ENCODE measurements at places on chromosomes 6 and 20.

- no peak for DNase-seq
Measured at GRCh38 chr6:142489722-142490610, 188.2 kb downstream of the ADGRG6 start.

DNA sequence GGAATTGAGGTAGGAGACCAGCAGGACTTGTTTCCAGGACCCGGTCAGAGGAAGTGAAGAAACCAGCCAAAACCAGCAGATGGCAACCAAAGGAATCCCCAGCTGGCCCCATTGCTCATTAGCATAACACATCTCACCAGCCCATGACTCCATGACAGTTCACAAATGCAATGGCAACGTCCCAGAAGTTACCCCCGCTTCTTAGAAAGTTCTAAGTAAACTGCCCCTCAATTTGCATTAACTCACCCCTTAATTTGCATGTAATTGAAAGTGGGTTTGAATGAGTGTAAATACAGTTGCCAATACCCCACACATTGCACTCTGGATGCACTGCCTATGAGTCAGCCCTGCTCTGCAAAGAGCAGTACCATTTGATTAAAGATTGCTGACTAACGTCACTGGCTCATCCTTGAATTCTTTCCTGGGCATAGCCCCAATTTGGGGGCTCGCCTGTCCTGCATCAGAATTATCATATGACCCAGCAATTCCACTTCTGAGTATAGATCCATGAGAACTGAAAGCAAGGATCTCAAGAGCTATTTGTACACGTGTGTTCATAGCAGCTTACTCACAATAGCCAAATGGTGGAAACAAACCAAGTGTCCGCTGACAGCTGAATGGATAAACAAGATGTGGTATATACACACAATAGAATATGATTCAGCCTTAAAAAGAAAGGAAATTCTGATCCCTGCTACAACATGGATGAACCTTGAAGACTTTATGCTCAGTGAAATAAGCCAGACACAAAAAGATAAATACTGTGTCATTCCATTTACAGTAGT is 36.4 kb downstream of the MYLK4 start:
- DNase-seq, result no peak

GRCh38 chr6:129542705-129543104 is 167.3 kb downstream of the ARHGAP18 start:
- DNase-seq, result no peak

- DNase-seq, result no peak
Measured at GRCh38 chr20:10469599-10469998, 34.5 kb downstream of the SLX4IP start.

DNA sequence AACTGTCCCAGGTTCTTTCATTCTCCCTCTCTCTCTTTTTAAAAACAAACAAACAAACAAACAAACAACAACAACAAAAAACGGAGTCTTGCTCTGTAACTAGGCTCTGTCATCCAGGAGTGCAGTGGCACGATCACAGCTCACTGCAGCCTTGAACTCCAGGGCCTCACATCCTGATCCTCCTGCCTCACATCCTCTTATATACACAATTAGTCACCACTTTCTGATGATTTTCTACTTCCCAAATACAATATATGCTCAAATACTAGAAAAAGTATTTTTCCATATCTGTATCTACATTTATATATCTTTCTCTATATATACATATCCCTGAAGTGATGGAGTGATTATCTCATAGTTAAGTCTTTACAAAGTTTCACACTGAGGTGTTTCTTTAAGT is 170.7 kb downstream of the EPHA7 start:
- DNase-seq, result no peak

- no peak for DNase-seq
Measured at GRCh38 chr6:144335914-144336313, 50.8 kb downstream of the UTRN start.

DNA sequence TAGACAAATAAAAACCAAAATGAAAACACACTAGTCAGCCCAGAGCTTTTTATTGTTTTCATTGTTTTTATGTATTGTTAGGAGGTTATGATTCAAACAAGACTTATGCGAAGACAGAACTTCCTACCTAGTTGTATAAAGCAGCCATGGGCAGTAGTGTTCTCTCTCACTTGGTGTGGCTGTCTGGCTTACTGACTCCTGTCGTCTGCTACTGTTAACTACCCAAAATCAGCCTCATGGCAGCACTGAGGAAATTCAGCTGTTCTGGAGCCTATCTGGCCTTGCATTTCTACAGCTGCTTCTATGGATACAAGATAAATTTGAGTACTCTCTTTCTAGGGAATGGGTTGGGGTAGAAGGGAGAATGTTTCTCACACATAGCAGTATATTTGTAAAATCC is 20.4 kb downstream of the VTA1 start:
- no peak for DNase-seq

GRCh38 chr6:32558426-32559057 is 28.5 kb upstream of the HLA-DRB5 start:
- DNase-seq, result no peak

DNA sequence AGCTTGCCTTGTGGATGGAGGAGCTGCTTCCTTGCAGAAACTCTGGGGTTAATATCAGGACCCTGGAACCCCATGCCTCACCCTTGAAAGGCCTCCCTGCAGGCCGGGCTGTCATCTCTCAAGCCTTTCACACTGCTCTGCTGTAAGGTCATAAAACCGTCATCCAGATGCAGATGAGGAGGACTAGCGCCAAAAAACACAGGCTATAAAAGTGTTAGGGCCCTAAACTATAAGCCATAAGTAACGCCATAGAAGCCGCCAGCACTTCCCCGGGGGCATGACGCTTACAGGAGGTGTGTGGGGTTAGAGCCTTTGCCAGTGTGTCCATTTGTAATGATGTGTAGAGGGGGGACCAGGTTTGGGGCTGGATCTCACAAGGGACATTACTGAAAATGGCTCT is 47.6 kb downstream of the CDH4 start:
- DNase-seq, result no peak

GRCh38 chr6:134317471-134318131 is at the start of gene SGK1:
TSS of gene SGK1 (minus strand) at chr6:134318112. CDS start at chr6:134317460, 652 bp downstream.
- DNase-seq, result no peak

DNA sequence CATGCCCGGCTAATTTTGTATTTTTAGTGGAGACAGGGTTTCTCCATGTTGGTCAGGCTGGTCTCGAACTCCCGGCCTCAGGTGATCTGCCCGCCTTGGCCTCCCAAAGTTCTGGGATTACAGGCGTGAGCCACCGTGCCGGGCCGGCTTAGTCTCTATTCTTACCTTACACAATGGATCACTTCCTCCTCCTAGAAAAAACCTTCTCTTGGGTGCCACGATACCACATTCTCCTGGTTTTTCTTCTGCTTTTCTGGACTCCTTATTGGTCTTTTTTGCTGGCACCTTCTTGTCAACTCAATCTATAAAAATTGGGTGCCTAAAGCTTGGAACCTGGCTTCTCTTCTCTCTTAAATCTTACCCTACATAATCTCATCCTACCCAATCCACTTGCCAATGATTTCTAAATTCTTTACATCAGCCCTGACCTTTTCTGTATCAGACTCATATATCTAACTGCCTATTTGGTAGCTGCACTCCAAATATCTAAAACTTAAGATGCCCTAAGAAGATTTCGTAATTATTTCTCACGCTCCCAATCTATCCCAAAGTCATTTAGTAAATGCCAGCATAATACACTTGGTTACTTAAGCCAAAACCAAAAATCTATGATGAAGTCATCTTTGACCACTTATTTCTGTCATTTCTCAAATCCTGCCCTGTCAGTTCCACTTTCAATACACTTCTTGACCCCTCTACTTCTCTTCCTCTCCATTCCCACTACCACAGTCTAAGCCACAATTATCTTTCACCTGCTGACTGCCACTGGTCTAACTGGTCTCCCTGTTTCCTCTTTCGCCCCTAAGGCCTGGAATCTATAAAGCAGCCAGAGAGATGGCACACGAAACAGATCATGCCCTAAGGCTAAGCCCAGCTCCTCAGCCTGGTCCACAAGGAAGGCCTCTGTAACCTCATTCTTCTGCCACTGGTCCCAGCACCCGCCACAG is 43.2 kb downstream of the ELMO2 start:
- DNase-seq, result no peak

DNA sequence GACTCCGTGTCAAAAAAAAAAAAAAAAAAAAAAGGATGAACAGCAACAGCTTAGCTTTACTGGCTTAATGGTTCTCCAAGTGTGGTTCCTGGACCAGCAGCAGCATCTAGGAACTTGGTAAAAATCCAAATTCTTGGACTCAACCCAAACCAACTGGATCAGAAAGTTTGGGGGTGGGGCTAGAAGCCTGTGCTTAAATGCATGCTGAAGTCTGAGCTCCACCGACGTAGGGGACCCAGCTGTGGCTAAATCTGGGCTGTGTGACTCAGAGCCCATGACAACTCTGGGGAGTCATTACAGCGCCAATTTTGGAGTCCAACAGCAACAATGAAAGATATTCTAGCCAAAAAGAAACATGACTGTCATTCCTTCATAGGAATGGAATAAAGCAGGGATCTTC is 13.6 kb upstream of the CHD6 start:
- DNase-seq, result no peak

DNA sequence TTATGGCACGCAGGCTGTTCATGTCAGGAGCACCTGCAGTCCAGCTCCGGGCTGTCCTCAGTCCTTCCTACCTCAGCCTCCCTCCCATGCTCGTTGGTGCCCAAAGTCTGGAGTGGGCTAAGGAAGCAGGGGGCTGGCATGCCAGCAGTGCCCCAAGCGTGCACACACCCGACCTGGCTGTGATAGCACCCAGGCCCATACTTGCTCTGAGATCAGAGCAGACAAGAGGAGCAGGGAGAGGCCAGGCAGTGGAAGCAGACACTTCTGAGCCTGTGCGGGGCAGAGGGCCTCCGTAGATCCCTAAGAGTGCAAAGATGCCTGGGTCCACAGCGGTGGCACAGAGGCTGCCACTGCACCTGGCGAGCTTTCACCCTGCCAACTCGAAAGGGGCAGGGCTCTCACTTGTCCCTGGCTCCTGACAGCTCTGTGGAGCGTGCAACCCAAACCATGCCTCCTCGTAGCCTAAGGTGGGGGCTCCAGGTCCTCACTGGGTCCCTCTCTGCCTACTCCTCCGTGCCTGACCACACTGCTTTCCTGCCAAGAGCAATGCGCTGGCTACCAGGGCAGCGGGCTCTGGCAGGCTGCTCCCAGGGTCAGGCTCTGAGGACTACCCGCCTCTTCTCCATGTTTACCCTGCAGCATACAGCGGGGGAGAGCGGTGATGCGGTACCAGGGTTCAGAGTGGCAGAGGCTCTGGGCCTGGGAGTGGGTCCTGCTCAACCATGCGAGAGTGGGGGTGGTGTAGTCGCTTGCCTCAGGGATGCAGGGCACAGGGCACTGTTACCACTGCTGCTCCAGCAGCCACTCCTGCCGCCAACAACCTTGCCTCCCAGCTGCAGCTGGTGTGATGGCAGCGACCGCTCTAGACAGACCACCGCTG is 59.5 kb downstream of the MANEA start:
- no peak for DNase-seq

GRCh38 chr20:11917663-11918062 is at the start of gene BTBD3:
TSS of gene BTBD3 (plus strand) at chr20:11917893. CDS start at chr20:11918276, 383 bp downstream.
- DNase-seq, result no peak

GRCh38 chr6:105514306-105514705 is 111.4 kb upstream of the PREP start:
- no peak for DNase-seq

GRCh38 chr6:35038076-35038475 is 103.1 kb downstream of the TCP11 start:
- DNase-seq, result no peak

- DNase-seq, result no peak
Measured at GRCh38 chr20:57948180-57948955, 238.6 kb upstream of the PMEPA1 start.

GRCh38 chr20:56764671-56765070 is 135.6 kb downstream of the TFAP2C start:
- no peak for DNase-seq

GRCh38 chr20:58251979-58252591 is 23.6 kb upstream of the ANKRD60 start:
- DNase-seq, result no peak

DNA sequence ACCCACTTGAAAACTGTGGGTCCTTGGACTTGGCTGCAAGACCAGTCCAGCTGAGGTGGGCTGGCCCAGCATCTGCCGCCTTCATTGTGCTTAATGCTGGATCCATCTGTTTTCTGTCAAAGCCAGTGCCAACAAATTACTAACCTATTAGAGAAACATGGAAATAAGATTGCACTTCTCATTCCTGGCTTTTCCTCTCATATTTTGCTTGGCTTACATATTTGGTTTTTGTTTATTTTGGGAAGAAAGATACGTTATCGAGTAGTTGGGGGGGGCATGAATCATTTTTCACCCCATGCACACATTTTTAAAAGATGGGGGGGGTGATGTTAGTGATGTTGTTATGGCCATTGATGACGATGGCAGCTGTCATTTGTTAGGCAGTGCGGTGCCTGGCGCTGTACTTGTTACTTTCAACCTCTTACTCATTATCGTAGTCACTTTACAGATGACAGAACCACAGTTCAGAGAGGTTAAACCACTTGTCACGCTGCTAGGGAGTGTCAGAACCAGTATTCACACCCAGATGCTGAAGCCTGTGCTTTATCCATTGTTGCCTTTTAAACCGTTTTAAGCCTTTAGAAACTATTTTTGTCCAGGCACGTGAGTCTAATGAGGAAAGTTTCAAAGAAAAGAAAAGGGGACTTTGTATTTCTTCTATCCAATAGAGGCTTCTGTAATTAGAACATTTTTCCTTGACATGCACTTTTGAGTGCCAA is 180.0 kb downstream of the TMEM242 start:
- no peak for DNase-seq

GRCh38 chr20:19466206-19466928 is 253.9 kb downstream of the SLC24A3 start:
- DNase-seq, result no peak

- DNase-seq, result no peak
Measured at GRCh38 chr6:42009844-42010184, 40.5 kb upstream of the TAF8 start.
